PC-9 (cell line): ENCODE measurements at places on chromosomes 6 and 20. TPM values are rescaled to one million over a fixed set of nuclear protein-coding genes. Genes with fewer than 3 reads are reported as not detected.

The PRKN gene
- not detected in 2 replicates for total RNA-seq

GRCh38 chr6:109743739-109744138, 52.6 kb downstream of the FIG4 start:
- H3K36me3 ChIP-seq = no peaks in the 10 kb centered on the region

GRCh38 chr6:17101422-17102257, at the start of gene STMND1:
Gene STMND1 (plus strand): TSS chr6:17102050. CDS start chr6:17102258, 208 bp downstream.
- peak within 1 kb of the TSS; percentile 18; the same call in 1 of the 2 replicates for H3K4me3 ChIP-seq
- DNase-seq = peak; percentile 47
- H3K27ac ChIP-seq = no peak within 1 kb of the TSS
- H3K27me3 ChIP-seq = no peaks in the 10 kb centered on the region

DNA sequence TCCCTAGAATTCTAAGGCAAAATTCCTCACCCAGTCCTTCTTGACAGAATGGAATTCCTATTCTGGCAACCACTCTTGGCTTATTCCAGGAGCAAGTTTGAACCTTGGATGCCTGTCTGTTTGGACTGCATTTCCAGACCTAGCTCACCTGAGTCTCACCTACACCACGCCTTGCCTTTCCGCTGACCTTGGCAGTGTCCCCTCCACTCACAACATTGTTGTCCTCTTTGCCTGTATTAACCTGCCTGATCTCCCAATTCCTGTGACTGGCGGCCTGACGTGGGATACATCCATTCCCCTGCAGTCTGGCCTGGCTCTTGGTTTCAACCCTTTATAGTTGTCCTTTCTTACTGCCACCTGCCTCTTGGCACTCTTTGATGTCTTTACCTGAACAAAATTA, 281.4 kb upstream of the SOX4 start:
- H3K4me1 ChIP-seq = no peaks in the 10 kb centered on the region
- no peak overlapping the region for H3K4me3 ChIP-seq
- H3K27me3 ChIP-seq = no peaks in the 10 kb centered on the region
- no peak for DNase-seq

GRCh38 chr20:675453-676314, at the start of gene SCRT2:
Gene SCRT2 (minus strand): TSS chr20:675802. CDS start chr20:675601, 201 bp downstream.
- no peak within 1 kb of the TSS for H3K4me3 ChIP-seq
- no peaks in the 10 kb centered on the region for H3K4me1 ChIP-seq
- no peaks in the 10 kb centered on the region for H3K36me3 ChIP-seq
- H3K27ac ChIP-seq = no peak within 1 kb of the TSS
- peak; percentile 75 for DNase-seq
- H3K27me3 ChIP-seq = peaks cover 70% of the 10 kb centered on the region

The MBOAT1 gene
- 19.7 and 22.0 TPM in 2 replicates for total RNA-seq

The ASIP gene
- not detected in 2 replicates for total RNA-seq

The MLIP gene
- total RNA-seq = 0.79 and 1.0 TPM in 2 replicates

- no peaks in the 10 kb centered on the region for H3K27me3 ChIP-seq
- H3K4me1 ChIP-seq = no peaks in the 10 kb centered on the region
- H3K27ac ChIP-seq = no peak overlapping the region
- no peak for DNase-seq
- no peak overlapping the region for H3K4me3 ChIP-seq
- peaks cover 62% of the 10 kb centered on the region for H3K36me3 ChIP-seq
These were observed 8.1 kb downstream of the NELFCD start for GRCh38 chr20:58989196-58989595.

The SAMD3 gene
- total RNA-seq = not detected in 2 replicates

DNA sequence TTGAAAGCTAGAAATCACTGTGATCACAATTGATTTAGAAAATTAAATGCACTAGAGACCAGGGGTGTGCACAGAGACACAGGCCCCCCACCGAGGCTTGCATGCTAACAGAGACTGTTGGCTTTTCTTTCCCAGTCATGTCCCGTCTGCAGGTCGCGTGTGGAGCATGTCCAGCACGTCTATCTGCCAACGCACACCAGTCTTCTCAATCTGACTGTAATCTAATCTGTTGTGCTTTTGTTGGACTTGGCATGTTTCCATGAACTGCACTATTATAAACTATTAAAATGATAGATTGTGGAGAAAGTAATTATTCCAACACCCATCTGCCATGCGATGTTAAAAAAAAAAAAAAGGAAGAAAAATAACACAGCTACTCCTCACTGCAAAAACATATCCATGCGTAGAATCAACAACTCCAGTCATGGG, 17.7 kb downstream of the MYLIP start:
- DNase-seq = no peak
- H3K4me3 ChIP-seq = no peak overlapping the region
- peaks cover 57% of the 10 kb centered on the region for H3K36me3 ChIP-seq
- H3K4me1 ChIP-seq = no peaks in the 10 kb centered on the region

DNA sequence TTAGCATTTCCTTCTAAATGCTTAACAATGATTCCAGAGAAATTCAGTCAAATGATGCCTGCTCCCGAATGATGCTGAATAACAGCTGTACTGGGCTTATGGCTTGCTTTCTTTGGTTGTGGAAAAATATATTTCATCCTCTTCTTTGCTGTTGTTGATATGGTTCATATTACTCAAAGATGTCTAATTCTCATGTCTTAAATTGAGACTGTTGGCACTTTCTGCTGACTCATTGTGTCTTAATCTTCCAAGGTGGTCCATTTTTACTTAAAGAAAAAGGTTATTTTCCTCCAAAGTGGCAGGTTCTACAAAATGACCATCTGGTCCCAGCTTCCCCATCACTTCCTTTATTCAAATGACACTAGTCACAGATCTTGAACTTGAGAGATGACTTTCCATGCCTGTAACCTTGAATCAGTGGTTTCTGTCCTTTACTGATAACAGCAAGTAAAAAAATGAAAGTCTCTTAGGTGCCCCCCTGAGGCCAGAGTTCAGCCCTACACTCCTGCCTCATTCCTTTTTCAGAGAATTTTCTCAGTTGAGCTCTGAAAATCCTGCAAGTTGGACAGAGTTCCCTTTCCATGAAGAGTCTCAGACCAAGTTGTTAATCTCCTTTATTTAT, 6.9 kb downstream of the SNAP25 start:
- no peak overlapping the region for H3K27ac ChIP-seq
- DNase-seq = no peak
- H3K4me1 ChIP-seq = peaks cover 18% of the 10 kb centered on the region
- H3K27me3 ChIP-seq = peaks cover 15% of the 10 kb centered on the region
- no peaks in the 10 kb centered on the region for H3K36me3 ChIP-seq
- no peak overlapping the region for H3K4me3 ChIP-seq

GRCh38 chr6:32785781-32786533, 22.6 kb upstream of the HLA-DQB2 start:
- peak; percentile 37 for DNase-seq
- H3K27ac ChIP-seq = no peak overlapping the region
- H3K27me3 ChIP-seq = peaks cover 23% of the 10 kb centered on the region
- H3K4me3 ChIP-seq = no peak overlapping the region
- no peaks in the 10 kb centered on the region for H3K36me3 ChIP-seq

DNA sequence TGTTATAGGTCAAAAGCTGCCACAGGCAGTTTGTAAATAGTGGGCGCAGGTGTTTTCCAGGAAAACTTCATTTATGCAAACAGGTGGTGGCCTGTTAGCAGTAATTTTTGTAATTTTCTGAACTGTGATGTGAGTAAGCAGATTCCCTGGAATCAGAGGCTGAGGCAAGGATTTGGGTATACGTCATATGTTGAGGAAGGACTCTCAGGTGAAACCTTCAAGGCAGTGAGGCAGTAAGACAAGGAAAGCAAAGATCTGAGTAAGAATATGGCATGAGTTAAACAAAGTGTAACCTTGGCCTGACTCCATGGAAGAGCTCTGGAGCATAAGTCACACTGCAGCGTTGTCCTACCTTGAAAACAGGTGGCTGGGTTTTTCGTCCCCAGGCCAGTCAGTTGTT, 291.1 kb upstream of the BTBD3 start:
- H3K27ac ChIP-seq = no peak overlapping the region
- no peak for DNase-seq
- H3K4me3 ChIP-seq = no peak overlapping the region
- no peaks in the 10 kb centered on the region for H3K4me1 ChIP-seq
- H3K27me3 ChIP-seq = no peaks in the 10 kb centered on the region
- H3K36me3 ChIP-seq = no peaks in the 10 kb centered on the region

The ENPP5 gene
- total RNA-seq = 8.0 and 9.1 TPM in 2 replicates

DNA sequence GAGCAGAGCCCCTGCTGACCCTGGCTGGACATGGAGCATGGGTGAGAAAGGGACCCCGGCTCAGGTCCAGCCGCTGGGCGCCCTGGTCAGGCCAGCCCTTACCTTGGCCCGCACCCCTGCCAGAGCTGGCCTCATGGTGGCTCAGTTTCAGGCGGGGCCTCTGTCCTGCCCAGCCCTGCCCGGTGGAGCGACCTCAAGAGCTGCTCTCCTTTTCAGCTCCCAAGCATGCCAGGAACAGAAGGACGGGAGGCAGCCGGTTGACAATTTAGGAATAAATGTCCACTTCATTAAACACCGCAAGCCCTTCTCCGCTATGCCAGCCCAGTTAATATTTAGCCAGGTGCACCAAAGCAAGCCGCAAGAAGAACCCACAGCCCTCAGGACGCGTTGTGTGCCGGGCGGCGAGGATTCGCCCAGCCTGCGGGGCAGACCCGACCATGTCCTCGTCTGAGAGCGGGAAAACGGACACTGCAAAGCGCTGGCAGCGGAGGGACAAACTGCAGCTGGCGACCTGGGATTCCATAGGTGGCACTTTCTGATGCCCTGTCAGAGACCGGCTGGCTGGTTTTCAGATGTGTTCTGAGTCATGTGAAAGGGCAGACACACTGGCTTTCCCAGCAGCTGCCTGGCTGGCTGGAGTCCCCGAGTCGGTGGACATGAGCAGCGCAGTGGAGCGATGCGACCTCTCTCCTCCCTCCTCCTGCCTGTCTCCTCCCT, 221.9 kb downstream of the TTLL2 start:
- H3K36me3 ChIP-seq = no peaks in the 10 kb centered on the region
- H3K4me3 ChIP-seq = no peak overlapping the region
- no peak for DNase-seq
- H3K4me1 ChIP-seq = no peaks in the 10 kb centered on the region

DNA sequence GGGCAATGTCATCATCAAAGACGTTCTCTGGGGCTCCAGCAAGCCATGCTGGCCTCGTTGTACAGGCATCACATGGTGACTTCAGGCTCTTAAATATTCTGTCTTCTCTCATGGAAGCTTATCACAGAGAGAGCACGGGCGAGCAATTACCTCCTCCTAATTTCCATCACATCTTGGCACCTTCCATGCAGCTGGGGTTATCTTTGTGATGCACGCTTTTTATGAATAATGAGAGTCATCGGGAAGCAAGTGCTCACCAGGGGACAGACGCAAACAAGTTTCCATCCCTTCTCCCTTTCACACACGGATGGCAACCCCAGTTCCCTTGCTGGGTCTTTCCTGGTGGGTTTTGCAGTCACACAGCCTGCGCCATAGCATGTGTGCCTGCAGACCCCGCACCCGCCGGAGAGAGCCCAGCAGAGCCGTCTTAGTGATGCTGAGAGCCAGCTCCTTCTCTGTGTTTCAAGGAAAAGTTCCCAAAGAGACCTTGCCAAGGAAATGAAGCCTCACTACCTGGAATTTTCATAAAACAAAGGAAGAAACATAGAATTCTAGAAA, 116.3 kb upstream of the AFDN start:
- H3K4me1 ChIP-seq = no peaks in the 10 kb centered on the region
- H3K4me3 ChIP-seq = no peak overlapping the region
- H3K36me3 ChIP-seq = no peaks in the 10 kb centered on the region
- H3K27ac ChIP-seq = no peak overlapping the region
- H3K27me3 ChIP-seq = peaks cover 95% of the 10 kb centered on the region

The CST3 gene
- 262 and 355 TPM in 2 replicates for total RNA-seq

The SUMO4 gene
- 1.8 TPM in 2 replicates for total RNA-seq

The ESR1 gene
- 1.5 TPM in 2 replicates for total RNA-seq

DNA sequence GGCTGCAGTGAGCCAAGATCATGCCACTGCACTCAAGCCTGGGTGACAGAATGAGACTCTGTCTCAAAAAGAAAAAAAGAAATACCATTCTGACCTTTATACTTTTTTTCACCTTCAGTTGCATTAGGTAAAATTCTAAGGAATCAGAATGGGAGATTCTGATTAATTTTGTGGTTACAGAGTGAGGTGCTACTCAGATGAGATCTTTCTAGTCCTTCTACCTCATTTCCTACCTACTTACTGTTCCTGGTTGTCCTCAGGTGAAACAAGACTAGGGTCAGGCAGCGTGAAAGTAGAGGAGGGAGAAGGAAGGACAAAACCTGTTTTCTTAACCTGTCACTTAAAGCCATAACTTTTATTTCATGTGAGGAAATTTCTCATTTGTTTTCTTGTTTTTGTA, 63.7 kb downstream of the MTFR2 start:
- H3K4me1 ChIP-seq = no peaks in the 10 kb centered on the region
- H3K27me3 ChIP-seq = no peaks in the 10 kb centered on the region
- no peaks in the 10 kb centered on the region for H3K36me3 ChIP-seq
- H3K27ac ChIP-seq = no peak overlapping the region

DNA sequence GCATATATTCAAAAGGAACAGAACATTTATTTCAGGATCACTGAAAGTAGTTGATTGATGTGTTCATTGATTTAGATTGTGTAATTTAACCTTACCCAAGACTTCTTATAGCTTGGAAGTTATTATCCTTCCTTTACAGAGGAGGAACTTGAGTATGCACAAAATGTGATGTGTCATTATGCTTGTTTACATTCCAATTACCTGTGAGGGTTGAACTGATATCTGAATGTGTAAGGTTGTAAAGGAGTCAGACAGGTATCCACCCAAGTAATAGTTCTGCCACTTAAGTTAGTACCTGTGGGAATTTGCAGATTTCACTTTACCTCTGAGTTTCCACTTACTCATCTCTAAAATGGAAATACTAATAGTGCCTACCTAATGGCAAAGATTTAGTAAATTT, 668.2 kb downstream of the DOK5 start:
- no peaks in the 10 kb centered on the region for H3K4me1 ChIP-seq
- DNase-seq = no peak
- no peak overlapping the region for H3K4me3 ChIP-seq
- 0 out of 2 replicates have a peak, but pooled peaks cover 5% of the 10 kb centered on the region for H3K27me3 ChIP-seq
- H3K27ac ChIP-seq = no peak overlapping the region
- no peaks in the 10 kb centered on the region for H3K36me3 ChIP-seq
